Activated naive CD8-positive, alpha-beta T cell treated with anti-CD3 and anti-CD28 coated beads for 36 hours (primary cell): ENCODE measurements at places on chromosomes 6 and 20.
A peak's percentile ranks its signal among the peaks of the same experiment; 100 is the strongest.

GRCh38 chr6:22447249-22448196 is 121.8 kb upstream of the HDGFL1 start:
- H3K27me3 ChIP-seq = no peaks in the 10 kb centered on the region
- no peaks in the 10 kb centered on the region for H3K4me1 ChIP-seq
- no peak overlapping the region for H3K4me3 ChIP-seq
- H3K36me3 ChIP-seq = no peaks in the 10 kb centered on the region

GRCh38 chr20:58864346-58864745 is 11.8 kb downstream of the GNAS start:
- no peaks in the 10 kb centered on the region for H3K36me3 ChIP-seq
- H3K4me1 ChIP-seq = peaks cover 3% of the 10 kb centered on the region
- peaks cover 30% of the 10 kb centered on the region for H3K27me3 ChIP-seq
- H3K4me3 ChIP-seq = no peak overlapping the region
- DNase-seq = no peak
- H3K27ac ChIP-seq = no peak overlapping the region

GRCh38 chr6:139628270-139628669 is 253.8 kb upstream of the CITED2 start:
- DNase-seq = no peak
- H3K27ac ChIP-seq = no peak overlapping the region
- H3K4me3 ChIP-seq = no peak overlapping the region
- no peaks in the 10 kb centered on the region for H3K4me1 ChIP-seq
- H3K36me3 ChIP-seq = no peaks in the 10 kb centered on the region

DNA sequence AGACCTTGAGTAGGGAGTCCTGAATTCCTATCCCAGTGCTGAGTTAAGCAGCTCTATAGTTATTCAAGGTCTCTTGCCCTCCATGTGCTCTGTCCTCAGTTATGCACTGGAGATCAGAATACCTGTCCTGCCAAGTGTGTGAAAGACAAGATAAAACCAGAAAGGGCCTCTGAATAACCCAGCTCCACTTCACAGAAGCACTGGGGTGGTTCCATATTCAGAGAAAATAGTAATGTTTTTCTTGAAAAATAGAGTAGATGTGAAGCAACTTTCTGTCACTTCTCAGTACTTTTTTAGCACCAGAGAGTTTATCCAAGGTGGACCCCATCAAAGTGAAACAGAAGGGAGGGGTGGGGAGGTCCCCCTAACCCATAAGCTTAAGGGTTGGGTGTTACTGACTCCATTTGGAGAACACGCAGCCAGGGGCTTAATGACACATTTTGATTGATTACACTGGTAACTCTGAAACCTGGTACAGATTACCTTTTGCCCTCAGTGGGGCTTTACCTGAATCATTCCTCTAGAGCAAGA is 509.8 kb upstream of the JARID2 start:
- H3K4me1 ChIP-seq = peaks cover 75% of the 10 kb centered on the region
- no peak for DNase-seq
- H3K4me3 ChIP-seq = peak overlapping the region; percentile 35
- no peaks in the 10 kb centered on the region for H3K27me3 ChIP-seq
- peaks cover 29% of the 10 kb centered on the region for H3K36me3 ChIP-seq
- peak overlapping the region; percentile 95 for H3K27ac ChIP-seq

DNA sequence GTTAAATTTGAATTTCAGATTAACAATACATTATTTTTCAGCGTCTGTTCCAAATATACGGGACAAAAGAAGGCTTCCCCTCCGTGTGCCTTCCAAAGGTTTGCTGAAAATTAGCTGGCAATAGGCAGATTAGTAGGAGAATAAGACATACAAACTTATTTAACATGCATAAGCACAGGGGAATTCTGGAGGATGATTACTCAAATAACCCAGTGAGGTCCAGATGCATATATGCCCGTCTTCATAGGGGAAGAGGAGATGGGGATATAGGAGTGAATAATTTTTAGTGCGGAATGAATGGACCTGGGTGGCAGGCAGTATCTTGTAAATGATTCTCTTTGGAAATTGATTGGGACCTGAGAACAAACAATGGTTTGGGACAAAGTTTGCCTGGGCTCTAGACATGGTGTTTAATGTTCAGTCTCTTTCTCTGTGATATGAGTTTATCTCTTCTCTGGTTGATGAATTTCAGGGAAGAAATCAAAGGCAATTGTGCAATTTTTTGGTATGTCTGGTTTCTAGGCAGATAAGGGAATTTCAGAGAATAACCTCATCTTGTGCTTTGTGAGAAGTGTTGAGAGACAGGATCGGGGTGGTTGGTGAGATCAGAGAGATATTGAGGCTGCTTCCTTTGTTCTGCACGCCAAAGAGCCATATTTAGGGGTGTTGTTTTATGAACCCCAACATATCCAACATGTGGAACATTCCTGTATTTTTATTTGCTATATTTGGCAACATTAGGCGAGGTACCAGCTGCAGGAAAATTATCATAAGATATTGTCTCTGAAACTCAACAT is 63.7 kb downstream of the MKKS start:
- peaks cover 29% of the 10 kb centered on the region for H3K27me3 ChIP-seq
- DNase-seq = no peak
- H3K4me3 ChIP-seq = no peak overlapping the region

GRCh38 chr20:49868538-49868937 is 46.8 kb downstream of the SPATA2 start:
- no peaks in the 10 kb centered on the region for H3K27me3 ChIP-seq
- no peak for DNase-seq
- no peak overlapping the region for H3K4me3 ChIP-seq
- no peak overlapping the region for H3K27ac ChIP-seq
- peaks cover 2% of the 10 kb centered on the region for H3K36me3 ChIP-seq

DNA sequence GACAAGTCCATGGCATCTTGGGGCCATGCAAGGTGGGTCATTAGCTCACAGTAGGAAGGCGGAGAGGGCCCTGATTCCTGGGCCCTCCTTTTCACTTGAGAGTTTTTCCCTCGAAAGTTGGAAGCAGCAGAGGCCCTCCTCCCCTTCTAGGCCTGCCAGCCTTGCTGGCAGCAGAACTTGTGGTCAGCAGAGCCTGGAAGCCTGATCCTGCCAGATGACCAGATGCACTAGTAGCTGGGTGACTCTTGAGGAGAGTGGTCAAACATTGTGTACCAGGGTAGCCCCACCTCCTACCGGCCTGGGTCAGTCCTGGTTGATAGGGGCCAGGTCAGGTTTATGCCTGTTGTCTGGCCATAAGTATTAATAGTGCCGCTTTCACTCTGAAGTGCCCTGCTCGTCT is 3.8 kb upstream of the HMGA1 start:
- peaks cover 4% of the 10 kb centered on the region for H3K27me3 ChIP-seq
- peaks cover 18% of the 10 kb centered on the region for H3K4me1 ChIP-seq
- DNase-seq = no peak
- peaks cover 2% of the 10 kb centered on the region for H3K36me3 ChIP-seq

- H3K4me1 ChIP-seq = peaks cover 25% of the 10 kb centered on the region
- peak; percentile 42 for DNase-seq
- H3K27ac ChIP-seq = peak overlapping the region; percentile 95
- peaks cover 6% of the 10 kb centered on the region for H3K36me3 ChIP-seq
- peaks cover 3% of the 10 kb centered on the region for H3K27me3 ChIP-seq
Observed at GRCh38 chr6:38876475-38876874, 161.4 kb downstream of the DNAH8 start.

DNA sequence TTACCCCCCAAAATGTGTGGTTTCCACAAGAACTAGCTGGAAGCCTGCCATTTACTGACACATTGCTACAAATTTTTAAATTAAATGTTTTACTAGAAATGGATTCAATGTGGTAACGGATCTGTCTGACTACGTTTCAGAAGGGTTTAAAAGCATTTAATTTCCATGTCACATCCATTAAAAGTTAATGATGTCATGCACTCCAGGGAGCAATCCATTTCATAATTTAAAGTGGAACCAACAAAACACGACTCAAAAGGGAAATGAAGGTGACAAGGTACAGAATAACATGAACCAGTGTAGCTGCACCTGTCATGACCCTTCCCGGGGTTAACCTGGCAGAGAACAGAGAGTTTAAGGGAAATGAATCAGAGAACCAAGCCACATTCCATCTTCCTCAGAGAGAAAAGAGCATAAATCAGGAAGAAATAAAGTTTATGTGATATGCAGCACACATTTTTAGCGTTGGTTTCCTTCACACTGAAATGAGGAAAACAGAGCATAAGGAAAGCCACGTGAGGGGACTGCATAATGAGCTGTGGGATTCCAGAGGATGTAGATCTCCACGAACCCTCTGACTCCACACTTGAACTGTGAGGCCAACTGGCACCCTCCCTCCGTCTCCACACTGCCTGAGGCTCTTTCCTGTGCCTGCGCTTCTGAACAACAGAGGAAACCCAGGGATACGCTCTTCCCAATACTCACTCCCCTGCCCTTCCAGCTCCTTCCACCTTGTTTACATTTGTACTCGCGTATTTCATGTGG is 170.3 kb upstream of the AHI1 start:
- H3K27me3 ChIP-seq = peaks cover 28% of the 10 kb centered on the region
- peaks cover 2% of the 10 kb centered on the region for H3K4me1 ChIP-seq
- H3K27ac ChIP-seq = no peak overlapping the region
- peaks cover 2% of the 10 kb centered on the region for H3K36me3 ChIP-seq
- no peak for DNase-seq

- no peak overlapping the region for H3K27ac ChIP-seq
- peaks cover 4% of the 10 kb centered on the region for H3K4me1 ChIP-seq
- no peak overlapping the region for H3K4me3 ChIP-seq
- peaks cover 31% of the 10 kb centered on the region for H3K36me3 ChIP-seq
- H3K27me3 ChIP-seq = no peaks in the 10 kb centered on the region
Observed at GRCh38 chr6:44428682-44429081, 41.2 kb downstream of the CDC5L start.

DNA sequence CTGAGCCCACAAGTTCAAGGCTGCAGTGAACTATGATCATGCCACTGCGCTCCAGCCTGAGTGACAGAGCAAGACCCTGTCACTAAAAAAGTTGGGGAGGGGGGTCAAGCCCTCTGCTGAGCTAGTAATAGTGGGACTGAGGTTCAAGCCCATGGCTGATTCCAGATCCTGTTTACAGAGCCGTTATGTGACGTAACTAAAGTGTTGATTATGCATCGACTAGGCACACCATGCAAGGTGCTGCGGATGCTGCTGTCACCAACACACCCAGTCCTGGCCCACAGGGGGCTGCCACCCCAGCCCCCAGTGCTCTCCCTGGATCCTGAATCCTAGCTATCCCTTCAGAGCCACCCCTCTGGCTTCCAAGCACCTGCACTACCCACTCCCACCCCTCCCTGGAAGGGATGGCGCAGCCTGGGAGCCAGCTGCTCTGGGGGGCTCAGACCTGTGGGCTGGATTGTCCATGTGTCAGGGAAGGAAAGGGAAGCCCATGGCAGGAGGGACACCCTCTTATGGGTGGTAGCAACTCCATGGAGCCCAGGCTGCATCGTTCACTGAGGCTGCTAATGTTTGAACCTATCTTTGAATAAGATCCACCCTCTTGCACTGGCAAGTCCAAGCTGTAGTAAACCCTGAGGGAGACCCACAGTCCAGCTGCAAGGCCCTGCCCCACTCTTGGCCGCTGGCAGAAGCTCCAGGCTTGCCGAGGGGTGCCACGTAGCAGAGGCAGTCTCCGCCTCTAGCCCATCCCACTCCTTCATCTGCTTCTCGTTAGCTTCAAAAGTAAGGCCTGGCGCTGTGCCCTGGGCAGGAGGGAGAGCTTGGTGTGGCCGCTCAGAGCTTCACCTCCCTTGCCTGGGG is 95.0 kb downstream of the SNX5 start:
- DNase-seq = no peak
- H3K27me3 ChIP-seq = peaks cover 23% of the 10 kb centered on the region
- H3K4me3 ChIP-seq = no peak overlapping the region
- no peaks in the 10 kb centered on the region for H3K36me3 ChIP-seq
- peaks cover 13% of the 10 kb centered on the region for H3K4me1 ChIP-seq

DNA sequence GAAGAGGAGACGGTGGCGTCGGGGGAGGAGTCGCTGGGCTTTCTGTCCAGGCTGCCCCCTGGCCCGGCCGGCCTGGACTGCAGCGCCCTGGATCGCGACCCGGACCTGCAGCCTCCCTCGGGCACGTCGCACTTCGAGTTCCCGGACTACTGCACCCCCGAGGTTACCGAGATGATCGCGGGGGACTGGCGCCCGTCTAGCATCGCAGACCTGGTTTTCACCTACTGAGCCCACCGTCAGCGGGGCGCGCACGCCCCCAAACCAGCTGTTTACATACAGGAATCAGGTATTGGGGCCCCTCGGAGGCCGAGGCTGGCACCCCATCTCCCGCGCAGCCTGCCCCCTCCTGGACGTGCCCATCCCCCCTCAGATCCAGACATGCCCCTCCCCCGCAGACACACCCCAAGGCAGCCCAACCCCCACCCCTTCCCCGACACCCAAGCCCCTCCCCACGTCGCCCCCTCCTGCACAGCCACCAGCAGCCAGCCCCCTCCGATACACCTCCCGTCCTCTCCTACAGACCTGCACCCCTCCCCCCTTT is 1.4 kb downstream of the SOX12 start:
- DNase-seq = no peak
- peak overlapping the region; percentile 83 for H3K4me3 ChIP-seq
- peaks cover 11% of the 10 kb centered on the region for H3K36me3 ChIP-seq
- peak overlapping the region; percentile 81 for H3K27ac ChIP-seq
- peaks cover 35% of the 10 kb centered on the region for H3K4me1 ChIP-seq

DNA sequence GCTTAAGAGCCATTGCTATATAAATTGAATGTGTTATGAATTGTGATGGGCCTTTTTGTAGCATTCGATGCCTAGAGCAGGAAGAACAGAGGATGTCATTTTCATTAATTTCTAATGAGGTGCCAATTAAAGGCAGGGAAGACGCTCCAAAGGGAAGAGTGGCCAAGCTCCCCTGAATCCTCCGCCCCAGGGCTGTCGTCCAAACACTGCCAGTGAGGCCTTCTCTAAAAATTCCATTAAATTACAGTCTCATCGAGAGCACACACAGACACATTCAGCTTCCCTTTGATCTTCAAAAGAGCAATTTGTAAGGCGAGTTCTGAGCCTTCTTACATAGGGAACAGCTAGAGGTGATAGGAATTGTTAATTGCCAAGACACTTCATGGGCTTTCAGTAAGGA is 300.0 kb downstream of the ZFAND3 start:
- H3K4me1 ChIP-seq = peaks cover 2% of the 10 kb centered on the region
- H3K27ac ChIP-seq = no peak overlapping the region
- H3K27me3 ChIP-seq = no peaks in the 10 kb centered on the region
